ENCODE measurements at places on chromosomes 5 and 9. TPM values are rescaled to one million over a fixed set of nuclear protein-coding genes. Genes with fewer than 3 reads are reported as not detected.

- no peak for DNase-seq
Measured at GRCh38 chr9:121217609-121218292, 16.1 kb upstream of the RAB14 start.

GRCh38 chr9:99253772-99254431 is 31.8 kb downstream of the SEC61B start:
- peak; percentile 49 for DNase-seq

- no peak for DNase-seq
Measured at GRCh38 chr9:130860458-130861316, 25.6 kb downstream of the ABL1 start.

DNA sequence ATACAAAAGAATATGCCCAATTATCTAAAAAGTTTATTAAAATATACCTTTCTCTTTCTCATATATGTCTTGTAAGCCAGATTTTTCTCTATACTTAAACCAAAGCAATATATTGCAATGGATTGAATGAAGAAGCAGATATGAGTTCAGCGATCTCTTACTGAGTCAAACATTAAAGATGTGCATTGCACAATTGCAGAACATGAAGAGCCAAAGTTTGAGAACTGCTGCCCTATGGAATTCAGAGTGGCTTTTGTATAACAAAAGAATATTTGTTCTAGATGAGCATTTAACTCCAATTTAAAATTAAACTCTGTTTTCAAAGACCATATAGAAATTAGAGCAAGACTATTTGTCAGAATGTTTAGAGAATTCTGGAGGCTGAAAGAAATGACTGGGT is 519.0 kb upstream of the DAB2 start:
- no peak for DNase-seq

DNA sequence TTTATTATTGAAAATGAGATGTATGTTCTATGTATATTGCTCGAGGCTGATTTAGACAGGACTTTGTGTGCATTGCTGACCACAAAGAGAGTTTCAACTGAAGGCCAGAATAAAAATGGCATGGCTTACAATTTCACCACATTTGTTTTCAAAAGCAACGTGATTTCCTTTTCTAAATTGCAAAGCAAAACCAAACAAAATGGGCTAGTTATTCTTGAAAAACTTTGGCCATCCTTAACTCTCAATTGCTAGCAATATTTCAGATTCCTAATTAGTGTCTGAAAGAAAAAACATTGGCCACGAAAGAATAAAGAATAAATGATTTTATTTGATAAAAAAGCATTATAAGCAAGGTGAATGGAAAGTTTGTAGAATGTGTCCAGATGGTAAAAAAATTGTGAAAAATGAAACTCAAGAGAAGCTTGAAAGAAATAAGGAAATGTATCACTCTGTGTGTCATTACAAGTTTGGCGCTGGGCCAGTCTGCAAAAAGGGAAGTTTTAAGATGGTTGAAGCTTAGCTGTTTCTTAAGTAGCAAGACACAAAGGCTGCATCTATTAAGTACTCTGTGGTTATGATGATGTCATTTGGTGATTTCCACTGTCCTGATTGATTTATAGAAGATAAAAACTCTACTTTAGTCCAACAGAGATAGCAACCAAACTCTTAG is 89.2 kb upstream of the PRLR start:
- no peak for DNase-seq

DNA sequence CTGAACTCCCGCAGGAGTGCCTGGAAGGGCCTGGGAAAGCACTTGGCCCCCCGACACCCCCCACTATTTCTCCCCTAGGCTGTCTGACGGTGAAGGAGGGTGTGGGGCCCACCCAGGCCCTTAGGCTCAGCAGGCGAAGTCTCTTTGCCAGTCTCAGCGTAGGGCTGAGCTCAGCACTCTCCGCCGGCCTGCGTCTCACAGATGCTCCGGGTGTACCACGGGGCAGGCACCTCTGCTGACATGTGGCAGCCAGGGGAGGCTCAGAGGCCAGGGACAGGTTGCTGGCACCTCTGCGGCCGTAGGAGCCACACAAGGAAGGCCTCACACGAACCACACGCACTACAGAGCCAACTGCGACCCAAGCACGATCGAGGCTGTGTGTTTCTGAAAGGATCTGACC is 114.2 kb downstream of the VAV2 start:
- DNase-seq, result no peak

DNA sequence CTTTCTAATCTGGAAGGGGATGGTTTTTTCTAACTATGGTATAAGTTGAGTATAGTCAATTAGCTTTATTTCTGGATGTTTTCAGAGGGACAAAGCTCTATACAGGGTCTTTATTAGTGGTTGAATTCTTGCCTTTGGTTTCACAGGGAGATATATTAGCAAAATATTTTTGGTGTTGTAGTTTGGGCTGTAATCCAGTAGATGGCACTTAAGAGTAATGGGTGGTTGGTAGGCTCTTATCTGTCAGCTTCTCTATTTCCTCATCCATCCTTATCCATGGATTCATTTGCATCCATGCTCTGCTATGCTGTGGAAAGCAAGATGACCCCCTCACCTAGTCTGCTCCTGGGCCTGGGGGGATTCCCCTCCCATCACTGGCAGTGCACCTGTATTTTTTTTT is 363.6 kb upstream of the CYLC2 start:
- no peak for DNase-seq

GRCh38 chr5:159131951-159132350 is 32.2 kb upstream of the EBF1 start:
- DNase-seq, result no peak

- no peak for DNase-seq
Measured at GRCh38 chr5:151030379-151030778, 10.0 kb downstream of the GPX3 start.

DNA sequence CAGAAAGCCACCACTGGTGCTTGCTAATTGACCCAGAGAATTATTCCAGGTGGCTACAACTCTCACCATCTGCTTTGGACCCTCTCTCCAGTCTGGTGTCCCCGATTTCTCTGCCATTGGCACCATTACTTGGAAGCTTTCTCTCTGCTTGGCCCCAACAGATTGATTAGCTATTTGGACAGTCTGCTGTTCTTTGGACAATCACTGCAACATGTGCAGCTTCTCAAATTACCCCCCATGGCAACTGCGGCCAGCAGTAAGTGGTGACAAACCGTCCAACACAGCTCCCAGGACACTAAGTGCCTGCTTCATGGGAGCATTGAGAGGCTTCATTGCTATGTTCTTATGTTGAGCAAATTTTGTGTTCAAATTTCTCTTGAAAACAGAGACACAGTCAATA is 309.8 kb downstream of the TAF11L14 start:
- DNase-seq, result no peak

GRCh38 chr5:72386639-72387038 is 66.5 kb downstream of the PTCD2 start:
- no peak for DNase-seq

GRCh38 chr5:34886392-34887119 is 28.7 kb downstream of the RAD1 start:
- no peak for DNase-seq

DNA sequence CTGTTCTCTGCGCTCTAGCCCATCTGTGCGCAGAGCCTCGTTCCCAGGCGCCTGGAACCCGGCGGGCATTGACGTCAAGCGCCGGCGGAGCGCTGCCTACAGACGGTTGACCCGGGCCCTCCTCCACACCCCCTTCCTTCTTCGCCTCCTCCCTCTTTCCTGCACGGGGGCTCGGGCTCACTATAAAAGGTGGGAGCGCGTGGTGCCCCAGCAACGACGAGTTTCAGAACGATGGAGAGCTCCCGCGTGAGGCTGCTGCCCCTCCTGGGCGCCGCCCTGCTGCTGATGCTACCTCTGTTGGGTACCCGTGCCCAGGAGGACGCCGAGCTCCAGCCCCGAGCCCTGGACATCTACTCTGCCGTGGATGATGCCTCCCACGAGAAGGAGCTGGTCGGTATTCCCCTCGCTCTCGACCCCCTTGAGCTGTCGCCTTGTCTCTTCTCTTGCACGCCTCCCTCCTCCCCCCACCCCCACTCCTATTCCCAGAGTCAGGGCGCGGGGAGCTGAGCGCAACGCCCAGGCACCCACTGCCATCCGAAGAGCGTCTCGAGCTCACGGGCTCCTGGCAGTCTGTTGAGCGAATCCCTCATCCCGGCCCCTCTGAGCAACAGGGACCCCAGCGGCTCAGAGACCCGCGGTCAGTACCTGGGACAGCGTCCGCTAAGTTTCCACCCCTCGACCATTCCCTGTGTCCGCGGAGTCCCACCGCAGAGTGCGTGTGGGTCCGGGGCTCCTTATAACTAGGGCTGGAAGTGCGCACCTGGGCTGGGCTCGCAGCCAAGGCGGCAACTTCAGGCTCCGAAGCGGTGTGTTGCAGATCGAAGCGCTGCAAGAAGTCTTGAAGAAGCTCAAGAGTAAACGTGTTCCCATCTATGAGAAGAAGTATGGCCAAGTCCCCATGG is at the start of gene CARTPT:
Gene CARTPT, plus strand, starts transcription at position 213 of the 902 bp plus-strand sequence. Its CDS starts 19 bp downstream, at position 232.
- peak; percentile 91 for DNase-seq

The TAF11L5 gene
- total RNA-seq, result not detected

The LRRC70 gene
- total RNA-seq, result 2.6 TPM

The BTNL3 gene
- not detected for total RNA-seq

The MCTP1 gene
- total RNA-seq, result 0.71 TPM

The PKD2L2 gene
- total RNA-seq, result not detected

The MIGA2 gene
- 41.4 TPM for total RNA-seq

The TAF1L gene
- total RNA-seq, result not detected

The MYORG gene
- 58.8 TPM for total RNA-seq

The SLU7 gene
- 84.4 TPM for total RNA-seq

The RANBP3L gene
- not detected for total RNA-seq

The CDX1 gene
- total RNA-seq, result not detected
